ENCODE measurements at places on chromosomes 5 and 9. TPM values are rescaled to one million over a fixed set of nuclear protein-coding genes. Genes with fewer than 3 reads are reported as not detected.

- DNase-seq: no peak
These were observed 88.9 kb downstream of the AMBP start for GRCh38 chr9:113989017-113989713.

- DNase-seq: no peak
These were observed 1.1 kb downstream of the FAT2 start for GRCh38 chr5:151589878-151590570.

Gene ARHGEF28
- 0.19 TPM for total RNA-seq

DNA sequence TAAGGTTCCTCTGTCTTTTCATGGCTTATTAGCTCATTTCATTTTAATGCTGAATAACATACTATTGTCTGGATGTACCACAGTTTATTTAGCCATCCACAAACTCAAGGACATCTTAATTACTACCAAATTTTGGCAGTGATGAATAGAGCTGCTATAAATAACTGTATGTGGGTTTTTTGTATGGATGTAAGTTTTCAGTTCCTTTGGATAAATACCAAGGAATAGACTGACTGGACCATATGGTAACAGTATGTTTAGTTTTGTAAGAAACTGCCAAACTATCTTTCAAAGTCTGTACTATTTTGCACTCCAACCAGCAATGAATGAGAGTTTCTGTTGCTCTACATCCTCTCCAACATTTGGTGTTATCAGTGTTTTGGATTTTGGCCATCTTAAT is 38.7 kb downstream of the SCAMP1 start:
- no peak for DNase-seq

DNA sequence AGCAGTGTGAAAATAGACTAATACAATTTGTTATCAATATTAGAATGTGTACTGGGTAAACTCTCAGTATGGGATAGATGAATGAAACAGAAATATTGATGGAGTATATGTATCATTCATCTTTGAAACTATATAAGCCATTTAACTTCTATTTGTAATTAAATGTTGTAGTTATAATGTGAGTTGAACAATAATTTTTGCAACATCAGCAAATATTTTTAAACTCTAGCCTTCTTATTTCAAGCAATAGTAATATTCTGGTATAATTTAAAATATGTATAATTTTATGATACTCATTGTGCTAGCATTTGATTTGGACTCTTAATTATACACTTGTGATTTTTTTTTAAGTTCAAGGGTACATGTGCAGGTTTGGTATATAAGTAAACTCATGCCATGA is 59.6 kb upstream of the RGMB start:
- DNase-seq: no peak

GRCh38 chr9:106758911-106759310 is 104.1 kb upstream of the ZNF462 start:
- peak; percentile 34 for DNase-seq

- no peak for DNase-seq
These were observed 128.7 kb upstream of the PIK3R1 start for GRCh38 chr5:68086857-68087256.

- DNase-seq: no peak
These were observed 195.0 kb downstream of the MAPKAP1 start for GRCh38 chr9:125511789-125512660.

GRCh38 chr9:5832538-5833529 is at the start of gene ERMP1:
Gene ERMP1 (minus strand): TSS chr9:5833117. CDS start chr9:5833027, 90 bp downstream.
- no peak for DNase-seq

GRCh38 chr5:154967421-154968024 is 26.6 kb downstream of the MRPL22 start:
- no peak for DNase-seq

Gene SOHLH1
- total RNA-seq: not detected

Gene OR2V1
- total RNA-seq: not detected

- DNase-seq: no peak
These were observed 535.3 kb downstream of the PDE4D start for GRCh38 chr5:59358005-59358861.

DNA sequence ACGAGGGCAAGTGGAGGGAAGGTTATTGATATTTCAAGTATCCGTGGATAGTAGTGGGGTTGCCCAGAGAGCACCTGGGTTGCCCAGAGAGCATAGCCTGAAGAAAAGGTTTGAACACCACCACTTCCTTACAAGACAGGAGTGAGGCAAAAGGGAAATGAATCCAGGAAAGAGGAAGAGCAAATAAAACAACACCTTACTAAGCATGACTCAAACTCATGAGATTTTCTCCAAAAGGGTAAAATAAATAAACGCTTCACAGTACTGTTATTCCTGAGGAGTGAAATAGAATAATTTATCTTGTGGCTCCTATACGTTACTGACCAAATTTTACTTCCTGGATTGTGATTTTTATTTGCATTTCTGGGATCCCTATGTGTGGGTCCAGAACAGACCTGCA is 65.2 kb upstream of the PTPRD start:
- DNase-seq: no peak

Gene TMOD1
- total RNA-seq: 28.4 TPM

- DNase-seq: no peak
These were observed 52.4 kb downstream of the GPR21 start for GRCh38 chr9:123085916-123086315.

Gene INSL6
- not detected for total RNA-seq

DNA sequence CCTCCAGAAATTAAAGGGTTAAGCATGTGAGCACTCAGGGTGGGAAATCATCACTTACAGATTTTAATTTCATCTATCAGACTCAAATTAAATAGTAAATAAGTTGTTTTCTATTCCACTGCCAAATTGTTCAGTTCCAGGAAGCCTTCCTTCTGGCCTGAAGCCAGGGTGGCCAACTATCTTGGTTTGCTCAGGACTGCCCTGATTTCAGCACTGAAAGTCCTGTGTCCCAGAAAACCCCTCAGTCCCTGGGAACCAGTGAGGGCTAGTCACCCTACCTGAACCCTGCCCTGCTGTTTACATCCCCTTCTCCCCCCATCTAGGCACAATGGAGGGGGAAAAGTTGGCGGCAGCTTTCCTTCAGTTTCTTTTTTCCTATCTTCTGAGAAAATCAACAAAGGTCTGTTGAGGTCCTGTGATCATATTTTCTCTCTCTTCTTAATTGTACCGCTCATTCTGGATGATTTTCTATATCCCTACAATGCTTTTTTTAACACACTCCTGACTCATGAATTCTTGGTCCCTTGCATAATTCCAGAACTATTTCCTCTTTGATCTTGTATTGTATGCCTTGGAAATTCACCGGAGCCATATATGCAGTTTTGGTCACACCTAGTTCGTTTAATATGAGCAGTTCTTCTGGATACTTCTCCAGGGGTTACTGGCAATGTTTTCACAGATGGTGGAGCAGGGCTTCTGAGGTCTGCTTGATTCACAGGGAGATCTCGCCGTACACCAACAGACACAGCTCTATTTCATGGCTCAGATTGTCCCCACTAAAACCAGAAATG is 103.8 kb downstream of the MAP1B start:
- DNase-seq: no peak

- DNase-seq: no peak
These were observed 559.6 kb downstream of the CETN3 start for GRCh38 chr5:89849830-89850512.

DNA sequence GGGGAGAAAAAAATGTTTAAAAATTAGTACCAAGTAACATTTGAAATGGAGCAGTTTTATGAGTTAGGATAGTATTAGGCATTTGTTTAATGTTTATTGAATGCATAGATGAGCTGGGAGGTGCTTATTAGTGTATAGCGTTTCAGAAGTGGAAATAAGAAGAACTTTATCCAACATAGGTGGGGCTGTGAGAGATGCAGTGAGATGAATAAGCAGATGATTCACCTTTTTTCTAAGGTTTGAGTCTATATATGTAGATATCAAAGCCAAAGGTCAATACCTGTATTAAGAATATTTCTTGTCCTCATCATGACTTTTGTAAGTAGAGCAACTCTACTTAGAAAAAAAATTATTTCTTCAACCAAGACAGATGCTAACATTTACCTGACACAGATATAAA is 54.6 kb upstream of the POU4F3 start:
- DNase-seq: no peak

Gene GRM6
- not detected for total RNA-seq

DNA sequence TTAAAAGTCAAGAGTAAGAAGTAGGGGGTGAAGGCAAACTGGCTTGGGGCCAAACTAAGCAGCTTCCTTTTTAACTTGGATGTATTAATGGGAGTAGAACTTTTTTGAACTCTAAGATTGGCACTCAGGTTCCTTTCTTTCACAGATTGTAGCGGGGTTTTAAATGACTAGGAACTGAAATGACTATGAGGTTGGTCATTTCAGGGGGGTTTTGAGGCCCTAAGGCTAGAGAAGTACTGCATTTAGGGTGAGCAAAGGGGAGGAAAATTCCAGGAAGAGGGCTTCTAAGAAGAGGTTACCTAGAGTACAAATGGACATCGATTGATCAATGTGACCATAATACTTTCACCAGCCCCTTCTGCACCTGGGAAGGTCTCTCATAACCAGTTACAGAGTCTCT is 381.8 kb downstream of the MLLT3 start:
- no peak for DNase-seq

GRCh38 chr5:107671742-107672210 is 1.0 kb upstream of the EFNA5 start:
- DNase-seq: no peak

DNA sequence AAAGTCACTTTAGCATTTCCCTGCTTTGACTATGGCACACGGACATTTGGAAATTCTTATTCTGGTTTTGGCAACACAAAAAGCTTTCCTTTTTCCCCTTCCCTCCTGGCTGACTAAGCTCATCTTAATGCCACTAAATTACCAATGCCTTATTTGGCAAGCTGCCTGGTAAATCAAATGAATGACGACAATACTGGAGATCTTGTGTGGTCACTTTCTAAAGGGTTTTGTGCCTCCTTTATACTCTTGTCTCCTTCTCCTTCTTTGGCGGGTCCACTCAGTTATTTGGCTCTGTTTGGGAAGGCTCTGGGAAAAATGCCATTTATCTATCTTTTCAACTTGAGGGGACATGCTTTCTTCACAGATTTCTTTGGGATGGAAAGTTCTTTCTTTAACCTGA is 34.9 kb downstream of the SH3GL2 start:
- DNase-seq: no peak

DNA sequence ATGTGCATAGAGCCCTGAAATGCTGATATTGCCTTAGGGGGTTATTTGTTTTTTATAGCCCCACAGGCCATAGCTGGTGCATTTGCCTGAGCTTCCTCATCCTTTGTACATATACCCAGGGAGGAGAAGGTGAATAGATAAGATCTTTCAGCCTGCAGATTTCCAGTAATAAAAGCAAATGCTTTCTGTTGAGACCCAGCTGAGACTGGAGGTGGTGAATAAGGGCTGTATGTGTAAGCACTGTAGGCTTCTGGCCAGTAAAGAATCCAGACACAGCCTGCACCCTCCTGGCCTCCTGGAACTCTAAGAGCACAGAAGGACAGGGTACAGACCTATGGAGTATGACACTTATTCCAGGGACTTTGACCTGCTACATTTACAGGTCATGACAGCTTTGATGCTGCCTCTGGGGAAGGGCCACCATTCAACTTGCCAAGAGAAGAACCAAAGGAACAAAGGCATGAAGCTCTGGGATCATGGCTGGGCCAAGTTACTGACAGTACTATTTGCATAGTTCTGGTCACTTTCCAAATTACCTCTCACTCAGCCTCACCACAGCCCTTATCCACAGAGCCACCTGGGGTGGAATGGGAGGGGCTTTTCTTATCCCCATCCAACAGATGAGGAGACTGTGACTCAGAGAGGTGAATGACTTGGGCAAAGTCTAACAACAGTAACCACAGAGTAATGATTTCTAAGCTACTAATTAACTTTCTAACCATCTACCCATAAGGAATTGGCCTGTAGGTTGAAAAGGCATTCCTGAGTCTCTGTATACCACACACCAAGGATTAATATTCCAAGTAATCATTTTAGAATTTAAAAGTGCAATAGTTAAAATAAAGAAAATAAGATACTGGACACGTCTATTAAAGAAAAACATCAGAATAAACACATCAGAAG is 604.5 kb upstream of the KLF4 start:
- DNase-seq: no peak

DNA sequence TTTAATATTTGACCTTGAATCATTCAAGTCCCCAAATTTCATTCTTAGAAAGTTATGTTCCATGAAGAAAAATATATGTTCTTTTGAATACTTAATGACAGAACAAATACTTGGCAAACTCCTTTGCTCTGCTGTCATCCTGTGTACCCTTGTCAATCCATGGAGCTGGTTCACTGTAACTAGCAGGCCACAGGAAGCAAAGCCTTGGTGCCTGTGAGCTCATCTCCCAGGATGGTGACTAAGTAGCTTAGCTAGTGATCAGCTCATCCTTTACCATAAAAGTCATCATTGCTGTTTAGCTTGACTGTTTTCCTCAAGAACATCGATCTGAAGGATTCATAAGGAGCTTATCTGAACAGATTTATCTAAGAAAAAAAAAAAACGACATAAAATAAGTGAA is 65.4 kb downstream of the WDR41 start:
- DNase-seq: no peak

DNA sequence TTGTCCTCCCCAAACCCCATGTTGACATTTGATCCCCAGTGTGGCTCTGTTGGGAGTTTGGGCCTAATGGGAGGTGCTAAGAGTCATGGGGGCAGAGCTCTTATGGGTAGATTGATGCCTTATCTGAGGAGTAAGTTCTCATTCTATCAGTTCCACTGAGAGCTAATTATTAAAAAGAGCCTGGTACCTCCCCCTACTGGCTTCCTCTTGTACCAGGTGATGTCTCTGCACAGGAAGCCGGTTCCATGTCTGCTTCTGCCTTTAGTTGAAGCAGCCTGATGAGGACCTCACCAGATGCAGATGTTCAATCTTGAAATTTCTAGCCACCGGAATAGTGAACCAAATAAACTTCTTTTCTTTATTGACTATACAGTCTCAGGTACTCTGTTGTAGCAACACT is 10.8 kb downstream of the GABRB2 start:
- DNase-seq: no peak

GRCh38 chr5:17157294-17157693 is 60.1 kb upstream of the BASP1 start:
- DNase-seq: no peak

Gene DBH
- total RNA-seq: not detected

DNA sequence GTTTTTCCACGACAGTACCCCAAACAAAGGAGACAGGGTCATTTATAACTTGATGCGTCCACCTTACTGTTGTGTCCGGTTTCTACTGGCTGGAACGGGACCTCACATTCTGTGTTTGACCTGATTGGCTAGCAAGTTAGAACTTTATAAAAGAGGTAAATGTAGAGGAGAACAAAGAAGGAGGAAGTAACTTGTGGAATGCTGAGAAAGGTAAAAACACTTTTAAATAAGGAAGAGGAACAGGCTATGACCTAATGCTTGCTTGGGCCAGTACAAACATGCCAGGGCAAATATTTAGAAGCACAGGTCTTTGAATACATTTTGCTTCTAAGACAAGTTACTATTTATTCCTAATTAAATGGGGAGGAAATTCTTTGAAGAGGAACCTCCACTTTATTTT is 251.6 kb downstream of the KIAA0825 start:
- no peak for DNase-seq

DNA sequence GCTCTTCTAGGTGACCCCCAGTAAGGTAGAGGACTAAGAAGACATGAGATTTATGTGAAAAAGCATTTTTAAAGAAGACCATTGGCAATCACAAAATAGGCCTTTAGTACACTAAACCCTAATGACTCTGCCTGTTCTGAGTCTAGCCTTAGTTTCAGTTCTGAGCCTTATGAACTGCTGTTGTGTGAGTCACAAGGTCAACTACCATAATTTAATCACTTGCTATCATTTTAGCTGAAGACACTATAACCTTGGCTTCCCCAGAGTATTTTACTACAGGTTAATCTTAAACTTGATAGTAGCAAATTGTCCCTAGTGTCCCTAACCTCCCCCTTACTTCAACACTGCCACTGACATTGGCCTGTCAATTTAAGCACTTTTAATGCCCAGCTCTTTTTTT is 34.4 kb downstream of the APC start:
- no peak for DNase-seq
